ENCODE measurements at places on chromosomes 16 and 17. TPM values are rescaled to one million over a fixed set of nuclear protein-coding genes. Genes with fewer than 3 reads are reported as not detected.

GRCh38 chr17:52537421-52537820 lies 378.9 kb upstream of the CA10 start:
- DNase-seq = no peak

- no peak for DNase-seq
Measured at GRCh38 chr16:1575578-1575977, 36.3 kb downstream of the IFT140 start.

DNA sequence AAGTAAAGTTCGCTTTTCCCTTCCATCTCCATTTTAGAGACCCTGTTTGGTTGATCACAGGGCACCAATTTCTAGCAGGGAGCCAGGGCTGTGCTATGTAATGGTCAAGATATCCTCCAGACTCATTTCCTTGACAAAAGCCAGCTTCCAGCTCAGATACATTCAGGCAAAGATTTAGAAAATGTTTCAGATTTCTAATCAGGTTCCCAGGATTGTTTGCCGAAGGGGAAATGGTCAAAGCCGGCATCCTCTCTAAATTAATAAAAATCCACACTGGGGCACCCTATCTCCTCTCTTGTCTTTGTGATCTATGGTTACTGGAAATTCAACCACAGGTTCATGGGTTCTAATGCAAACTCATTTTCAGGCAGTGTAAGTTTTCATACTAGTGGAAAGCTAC lies 686.8 kb upstream of the KIF2B start:
- DNase-seq = peak; percentile 0

DNA sequence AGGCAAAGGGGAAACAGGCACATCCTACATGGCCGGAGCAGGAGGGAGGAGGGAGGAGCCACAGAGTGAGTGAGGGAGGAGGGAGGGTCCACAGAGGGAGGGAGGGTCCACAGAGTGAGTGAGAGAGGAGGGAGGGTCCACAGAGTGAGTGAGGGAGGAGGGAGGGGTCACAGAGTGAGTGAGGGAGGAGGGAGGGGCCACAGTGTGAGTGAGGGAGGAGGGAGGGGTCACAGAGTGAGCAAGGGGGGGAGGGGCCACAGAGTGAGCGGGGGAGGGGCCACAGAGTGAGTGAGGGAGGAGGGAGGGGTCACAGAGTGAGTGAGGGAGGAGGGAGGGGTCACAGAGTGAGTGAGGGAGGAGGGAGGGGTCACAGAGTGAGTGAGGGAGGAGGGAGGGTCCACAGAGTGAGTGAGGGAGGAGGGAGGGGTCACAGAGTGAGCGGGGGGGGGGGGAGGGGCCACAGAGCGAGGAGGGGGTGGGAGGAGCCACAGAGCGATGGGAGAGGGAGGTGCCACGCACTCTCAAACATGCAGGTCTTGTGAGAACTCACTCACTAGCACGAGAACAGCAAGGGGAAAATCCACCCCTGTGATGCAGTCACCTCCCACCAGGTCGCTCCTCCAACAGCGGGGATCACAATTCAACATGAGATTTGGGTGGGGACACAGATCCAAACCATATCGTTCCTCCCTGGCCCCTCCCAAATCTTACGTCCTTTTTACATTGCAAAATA lies 24.3 kb upstream of the CDH15 start:
- DNase-seq = no peak

DNA sequence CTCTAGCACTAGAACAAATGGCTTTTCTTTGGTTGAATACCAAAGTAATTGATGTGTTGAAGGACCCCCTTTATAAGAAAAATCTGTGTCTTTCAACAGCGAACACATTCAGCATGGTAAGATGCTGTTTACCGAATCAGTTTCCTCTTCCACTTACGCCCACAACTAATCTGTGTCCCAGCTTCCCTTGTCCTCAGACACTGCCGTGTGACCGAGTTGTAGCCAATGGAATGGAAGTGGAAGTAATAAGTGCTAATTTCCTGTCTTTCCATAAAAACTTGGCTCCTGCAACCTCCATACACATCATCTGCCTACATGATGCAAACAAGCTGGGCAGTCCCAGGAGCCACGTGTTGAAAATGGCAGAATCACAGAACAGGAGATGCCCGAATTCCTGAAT lies 10.4 kb downstream of the CDIPT start:
- DNase-seq = peak; percentile 95

DNA sequence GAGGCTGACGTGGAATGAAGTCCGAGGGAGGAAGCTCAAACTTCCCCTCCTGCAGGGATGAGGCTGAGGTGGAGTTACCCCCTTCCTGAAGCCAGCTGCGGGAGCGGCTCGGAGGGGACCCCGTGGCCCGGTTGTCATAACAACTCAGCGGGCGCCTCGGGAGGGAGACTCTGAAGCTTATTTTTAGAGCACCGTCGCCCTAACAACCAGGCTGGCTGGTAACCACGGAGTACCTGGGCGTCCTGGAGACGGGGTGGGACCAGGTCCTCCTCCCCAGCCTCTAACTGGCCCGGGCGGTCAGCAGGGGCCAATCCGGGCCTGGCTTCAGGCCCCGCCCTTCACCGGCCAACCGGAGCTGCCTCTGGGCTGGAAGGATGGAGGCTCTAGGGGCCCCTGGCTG lies 27.7 kb downstream of the NECAB2 start:
- DNase-seq = peak; percentile 5

- DNase-seq = no peak
Measured at GRCh38 chr17:74197801-74198200, 5.7 kb upstream of the RPL38 start.

DNA sequence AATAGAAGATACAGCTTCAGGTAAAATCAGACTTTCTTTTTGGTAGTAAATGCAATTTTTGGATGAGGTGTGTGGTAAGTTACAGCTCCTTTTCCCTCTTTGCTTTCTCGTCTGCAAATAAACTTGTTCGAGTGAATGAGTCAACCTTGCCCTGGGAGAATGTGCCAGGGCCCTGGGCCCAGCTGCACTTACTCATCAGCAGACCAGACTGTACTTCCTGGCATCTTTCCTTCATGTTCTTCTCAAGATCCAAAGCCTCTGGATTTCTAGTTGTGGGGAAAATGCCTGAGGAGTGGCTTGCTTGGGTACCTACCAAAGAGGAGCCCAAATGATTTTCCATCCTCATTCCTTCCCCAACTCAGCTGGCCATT lies 5.4 kb upstream of the G6PC1 start:
- DNase-seq = peak; percentile 88

GRCh38 chr16:31327646-31328225 lies 27.2 kb upstream of the ITGAX start:
- no peak for DNase-seq

DNA sequence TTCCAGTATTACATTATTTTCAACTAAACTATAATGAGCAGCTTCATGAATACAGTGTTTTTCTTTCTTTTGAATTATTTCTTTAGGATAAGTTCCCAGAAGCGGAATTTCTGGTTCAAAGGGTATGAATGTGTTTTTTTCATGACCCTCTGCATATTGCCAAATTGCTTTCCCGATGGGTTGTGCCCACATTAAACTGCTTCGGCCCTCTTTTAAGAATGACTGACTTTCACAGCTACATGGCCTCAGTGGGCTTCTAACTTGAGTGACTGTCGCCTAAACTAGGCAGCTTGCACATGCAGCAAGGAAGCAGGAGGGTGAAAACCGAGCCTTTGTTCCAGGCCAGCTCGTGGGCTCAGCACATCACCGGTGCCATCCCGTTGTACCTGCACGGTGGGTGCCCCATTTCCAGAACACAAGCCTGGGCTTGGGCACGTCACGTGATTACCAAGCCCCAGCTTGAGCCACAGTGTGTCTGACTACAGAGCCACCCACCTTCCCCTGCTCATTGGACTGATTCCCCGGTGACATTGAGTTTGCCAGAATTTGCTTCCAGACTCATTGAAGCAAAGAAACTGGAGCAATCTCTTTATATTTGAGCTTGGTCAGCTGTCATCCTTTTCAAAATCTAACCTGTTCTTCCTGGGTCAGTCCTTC lies 112.8 kb downstream of the CLEC16A start:
- no peak for DNase-seq

- DNase-seq = no peak
Measured at GRCh38 chr17:4946312-4946976, 1.9 kb downstream of the PFN1 start.

GRCh38 chr16:56294579-56294978 lies 103.3 kb downstream of the GNAO1 start:
- no peak for DNase-seq

- DNase-seq = peak; percentile 64
Measured at GRCh38 chr16:67163164-67163998, 1.2 kb upstream of the HSF4 start.

The AKAP1 gene
- 24.5 TPM for total RNA-seq

The IRF8 gene
- 2.4 TPM for total RNA-seq

The PRM2 gene
- not detected for total RNA-seq

The FGF11 gene
- 0.51 TPM for total RNA-seq
